ENCODE measurements at places on chromosomes 16 and 17. TPM values are rescaled to one million over a fixed set of nuclear protein-coding genes. Genes with fewer than 3 reads are reported as not detected.

WFDC1 gene
- 0.32 TPM for total RNA-seq

C1QL1 gene
- not detected for total RNA-seq

ATP1B2 gene
- total RNA-seq = 0.78 TPM

FOXL1 gene
- total RNA-seq = 0.41 TPM

C16orf95 gene
- 5.3 TPM for total RNA-seq

NPIPB9 gene
- total RNA-seq = 1.2 TPM

CDYL2 gene
- 1.0 TPM for total RNA-seq

KRTAP9-4 gene
- total RNA-seq = not detected

Data from psoas muscle (tissue), 8 donors.